Tibial artery (tissue), 4 donors: ENCODE measurements at places on chromosomes 2 and 18.

GRCh38 chr2:149167001-149167780, 128.7 kb downstream of the LYPD6B start:
- H3K4me3 ChIP-seq = no peak overlapping the region
- H3K27me3 ChIP-seq = no peaks in the 10 kb centered on the region

GRCh38 chr2:21103274-21103891, 20.4 kb upstream of the TDRD15 start:
- no peaks in the 10 kb centered on the region for H3K4me1 ChIP-seq
- H3K4me3 ChIP-seq = no peak overlapping the region
- no peaks in the 10 kb centered on the region for H3K36me3 ChIP-seq
- no peaks in the 10 kb centered on the region for H3K27me3 ChIP-seq
- DNase-seq = no peak
- H3K27ac ChIP-seq = no peak overlapping the region

DNA sequence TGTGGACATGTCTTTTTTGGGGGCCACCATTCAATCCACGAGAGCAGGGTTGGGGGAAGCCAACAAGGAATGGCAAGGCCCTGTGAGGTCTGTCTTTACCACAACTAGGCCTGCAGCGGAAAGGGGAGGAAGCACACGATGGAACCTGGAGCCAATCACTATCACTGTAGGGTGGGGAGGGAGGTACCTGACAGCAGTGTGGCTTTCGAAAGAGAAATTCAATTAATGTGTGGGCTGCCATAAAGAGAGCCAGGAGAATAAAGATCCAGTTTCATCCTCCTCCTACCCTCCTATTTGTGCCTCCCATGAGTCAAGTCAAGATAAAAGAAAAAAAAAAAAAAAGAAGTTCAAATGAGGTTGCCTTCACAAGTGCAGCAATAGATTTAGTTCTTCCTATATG, 18.9 kb upstream of the RBMS1 start:
- no peak for DNase-seq
- H3K27ac ChIP-seq = no peak overlapping the region
- no peaks in the 10 kb centered on the region for H3K27me3 ChIP-seq
- no peaks in the 10 kb centered on the region for H3K36me3 ChIP-seq
- H3K4me1 ChIP-seq = peaks cover 7% of the 10 kb centered on the region

DNA sequence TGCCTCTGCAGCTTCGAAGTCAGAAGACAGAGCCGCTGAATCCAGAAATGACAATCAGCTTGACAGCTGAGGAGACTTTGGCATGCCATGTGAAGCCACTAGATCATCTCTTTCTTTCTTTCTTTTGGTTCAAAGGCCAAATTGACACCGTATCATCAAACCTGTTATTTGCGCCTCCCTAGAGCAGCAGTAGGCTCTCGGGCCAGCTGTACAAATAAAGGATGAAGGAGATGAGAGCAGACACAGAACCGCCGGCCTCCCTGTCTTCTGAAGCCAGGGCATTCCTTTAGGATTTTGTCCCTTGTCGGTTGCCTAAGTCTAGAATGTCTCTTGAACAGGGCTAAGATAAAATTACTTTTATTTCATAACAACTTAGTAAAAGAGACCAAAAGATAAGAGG, 36.8 kb downstream of the COL4A4 start:
- H3K27me3 ChIP-seq = no peaks in the 10 kb centered on the region
- H3K27ac ChIP-seq = no peak overlapping the region
- H3K36me3 ChIP-seq = no peaks in the 10 kb centered on the region
- no peak overlapping the region for H3K4me3 ChIP-seq

DNA sequence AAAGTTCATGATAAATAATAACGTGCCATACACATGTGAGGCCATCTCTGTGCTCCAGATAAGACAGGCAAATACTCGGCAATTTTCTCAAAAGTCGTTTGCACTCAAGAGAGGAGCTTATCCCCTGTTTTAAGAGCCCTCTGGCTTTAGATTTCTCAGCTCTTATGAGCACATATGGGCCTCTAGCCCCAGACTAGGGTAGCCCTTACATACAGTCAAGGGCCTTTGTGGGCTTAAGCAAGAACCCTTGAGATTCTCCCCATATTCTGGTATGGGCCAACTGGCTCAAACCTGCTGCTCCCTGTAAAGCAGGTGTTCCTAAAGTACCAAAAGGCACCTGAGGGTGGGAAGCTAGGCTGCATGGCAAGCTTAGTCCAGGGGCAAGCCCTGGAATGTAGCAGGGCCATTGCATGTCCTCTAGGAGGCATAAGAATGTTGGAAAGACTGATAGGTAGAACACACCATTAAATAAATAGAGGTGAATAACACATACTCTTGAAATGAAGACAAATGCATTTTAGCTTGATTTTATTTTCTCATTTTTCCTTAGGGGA, 66.1 kb downstream of the FASTKD2 start:
- H3K4me3 ChIP-seq = no peak overlapping the region
- H3K36me3 ChIP-seq = no peaks in the 10 kb centered on the region
- H3K27ac ChIP-seq = no peak overlapping the region
- no peaks in the 10 kb centered on the region for H3K4me1 ChIP-seq

DNA sequence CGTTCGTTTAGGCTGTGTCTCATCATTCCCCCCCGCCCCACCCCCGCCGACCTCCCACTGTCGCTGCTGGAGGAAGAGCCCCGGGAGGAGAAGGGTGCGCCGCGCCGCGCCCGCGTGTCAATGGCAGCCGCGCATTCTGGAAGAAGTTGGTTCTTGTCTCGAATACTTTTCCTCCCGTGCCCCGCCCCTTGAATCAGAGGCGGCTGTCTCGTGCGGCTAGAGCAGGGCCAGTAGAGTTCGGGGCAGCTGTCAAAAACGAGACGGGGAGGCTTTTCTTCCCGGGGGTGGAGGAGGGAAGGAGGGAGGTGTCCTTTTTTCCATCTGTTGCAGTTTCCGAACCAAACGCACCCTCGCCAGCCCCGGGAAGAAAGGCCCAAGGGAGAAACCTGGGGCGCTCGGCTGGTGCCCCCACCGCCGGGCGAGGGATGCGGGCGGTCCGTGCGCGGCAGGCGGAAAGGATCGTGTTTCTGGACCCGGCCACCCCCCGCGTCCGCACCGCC, 410 bp upstream of the TGIF1 start:
- peak overlapping the region; percentile 89 for H3K4me3 ChIP-seq
- no peaks in the 10 kb centered on the region for H3K27me3 ChIP-seq
- no peak for DNase-seq

DNA sequence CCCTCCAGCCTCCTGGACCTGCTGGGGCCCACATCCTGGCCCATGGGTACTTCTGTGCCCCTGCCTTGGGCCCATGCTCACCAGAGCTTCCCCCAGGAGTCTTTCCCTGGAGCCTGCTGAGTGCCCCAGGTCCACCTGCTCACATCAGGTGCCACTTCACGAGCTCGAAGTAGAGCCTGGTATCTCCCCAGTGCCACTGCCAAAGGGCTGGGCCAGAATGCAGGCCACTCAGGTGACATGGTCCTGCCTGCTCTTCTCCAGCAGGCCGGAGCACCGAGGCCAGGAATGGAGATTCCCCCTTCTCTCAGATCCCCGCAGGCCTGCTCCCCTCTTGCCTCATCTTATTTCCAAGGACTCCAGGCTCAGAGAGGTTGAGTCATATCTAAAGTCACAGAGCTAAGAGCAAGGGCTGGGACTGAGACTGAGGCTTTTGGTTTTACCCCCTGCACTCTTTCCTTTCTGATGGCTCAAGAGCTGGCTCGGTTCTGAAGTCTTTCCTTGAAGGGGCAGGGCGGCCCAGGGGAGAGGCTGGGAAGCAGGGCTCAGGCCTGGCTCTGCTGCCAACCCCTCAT, 79.2 kb downstream of the HS1BP3 start:
- H3K4me3 ChIP-seq = no peak overlapping the region
- H3K27ac ChIP-seq = no peak overlapping the region
- no peaks in the 10 kb centered on the region for H3K27me3 ChIP-seq
- peaks cover 21% of the 10 kb centered on the region for H3K4me1 ChIP-seq

GRCh38 chr2:113148606-113149552, 21.5 kb downstream of the IL1RN start:
- no peak for DNase-seq
- no peaks in the 10 kb centered on the region for H3K36me3 ChIP-seq
- H3K4me1 ChIP-seq = no peaks in the 10 kb centered on the region
- H3K4me3 ChIP-seq = no peak overlapping the region
- H3K27ac ChIP-seq = no peak overlapping the region
- H3K27me3 ChIP-seq = no peaks in the 10 kb centered on the region

GRCh38 chr2:239113171-239113570, 265.3 kb downstream of the TWIST2 start:
- H3K27ac ChIP-seq = no peak overlapping the region
- no peak overlapping the region for H3K4me3 ChIP-seq
- no peaks in the 10 kb centered on the region for H3K36me3 ChIP-seq
- no peak for DNase-seq
- H3K4me1 ChIP-seq = no peaks in the 10 kb centered on the region
- no peaks in the 10 kb centered on the region for H3K27me3 ChIP-seq

DNA sequence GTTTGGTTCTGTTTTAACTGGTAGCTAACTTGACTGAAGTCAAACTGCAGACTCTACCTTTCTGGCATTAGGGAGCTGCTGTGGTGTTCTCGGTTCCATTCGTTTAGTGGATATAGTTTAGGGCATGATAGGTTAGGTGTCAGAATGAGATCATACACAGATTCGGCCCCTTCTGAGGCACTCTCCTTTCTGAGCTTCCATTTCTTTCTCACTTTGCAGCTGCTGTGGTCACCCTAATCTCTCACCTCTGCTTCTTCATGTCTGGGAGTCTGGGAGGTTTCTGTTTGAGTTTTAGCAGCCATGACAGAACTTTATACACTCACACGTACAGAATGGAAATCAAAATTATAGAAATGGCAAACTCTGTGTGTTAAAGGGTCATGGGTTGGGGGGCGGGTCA, 122.8 kb downstream of the ATP9B start:
- no peaks in the 10 kb centered on the region for H3K27me3 ChIP-seq
- H3K27ac ChIP-seq = no peak overlapping the region
- no peaks in the 10 kb centered on the region for H3K4me1 ChIP-seq
- peaks cover 30% of the 10 kb centered on the region for H3K36me3 ChIP-seq

DNA sequence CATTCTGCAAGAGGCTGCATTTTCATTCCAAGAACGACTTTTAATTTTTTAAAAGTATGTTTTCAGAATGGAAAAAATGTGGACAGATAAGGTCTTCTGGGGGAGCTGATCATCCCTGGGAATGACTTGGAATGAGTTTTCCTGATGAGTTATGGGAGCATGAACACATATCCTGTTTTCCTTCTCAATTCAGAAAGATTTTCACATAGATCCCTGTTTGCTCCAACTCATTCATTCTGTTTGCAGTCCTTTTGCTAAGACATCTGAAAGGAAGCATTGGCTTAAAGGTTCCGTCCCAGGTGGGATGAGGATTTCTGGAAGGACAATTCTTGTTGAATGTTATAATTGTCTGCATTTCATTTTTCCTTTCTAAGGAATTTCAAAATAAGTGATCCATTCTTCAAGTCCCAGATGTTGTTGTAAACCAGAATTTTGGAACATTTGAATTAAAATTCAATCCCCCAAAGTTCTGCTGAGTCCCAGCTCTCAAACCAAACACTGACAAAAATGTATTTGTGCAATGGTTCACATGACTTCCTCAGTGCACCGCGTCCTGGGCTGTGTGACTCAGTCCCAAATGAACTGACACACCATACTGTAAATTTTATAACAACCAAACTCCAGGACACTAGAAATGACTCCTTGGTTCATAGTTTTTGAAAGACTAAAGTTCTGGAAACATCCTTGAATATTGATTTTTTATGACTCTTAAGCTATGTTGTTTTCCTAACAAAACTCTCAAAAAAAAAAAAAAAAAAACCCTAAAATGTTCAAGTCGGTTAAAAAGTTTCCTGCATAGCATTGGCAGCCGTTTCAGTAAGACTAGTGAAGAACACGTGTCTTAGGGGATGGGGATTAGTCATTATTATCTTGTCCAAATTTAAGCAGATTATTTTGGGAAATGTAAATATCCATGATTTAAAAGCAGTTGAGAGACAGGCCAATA, 281.8 kb upstream of the TCF4 start:
- no peaks in the 10 kb centered on the region for H3K4me1 ChIP-seq
- H3K4me3 ChIP-seq = no peak overlapping the region
- no peaks in the 10 kb centered on the region for H3K36me3 ChIP-seq
- H3K27me3 ChIP-seq = no peaks in the 10 kb centered on the region

GRCh38 chr2:127705391-127706065, 4.2 kb downstream of the SFT2D3 start:
- H3K4me3 ChIP-seq = no peak overlapping the region
- no peaks in the 10 kb centered on the region for H3K4me1 ChIP-seq
- DNase-seq = no peak

GRCh38 chr2:164706522-164706921, 85.2 kb upstream of the GRB14 start:
- no peak for DNase-seq
- no peak overlapping the region for H3K27ac ChIP-seq
- no peaks in the 10 kb centered on the region for H3K36me3 ChIP-seq
- H3K4me1 ChIP-seq = no peaks in the 10 kb centered on the region
- H3K27me3 ChIP-seq = no peaks in the 10 kb centered on the region

DNA sequence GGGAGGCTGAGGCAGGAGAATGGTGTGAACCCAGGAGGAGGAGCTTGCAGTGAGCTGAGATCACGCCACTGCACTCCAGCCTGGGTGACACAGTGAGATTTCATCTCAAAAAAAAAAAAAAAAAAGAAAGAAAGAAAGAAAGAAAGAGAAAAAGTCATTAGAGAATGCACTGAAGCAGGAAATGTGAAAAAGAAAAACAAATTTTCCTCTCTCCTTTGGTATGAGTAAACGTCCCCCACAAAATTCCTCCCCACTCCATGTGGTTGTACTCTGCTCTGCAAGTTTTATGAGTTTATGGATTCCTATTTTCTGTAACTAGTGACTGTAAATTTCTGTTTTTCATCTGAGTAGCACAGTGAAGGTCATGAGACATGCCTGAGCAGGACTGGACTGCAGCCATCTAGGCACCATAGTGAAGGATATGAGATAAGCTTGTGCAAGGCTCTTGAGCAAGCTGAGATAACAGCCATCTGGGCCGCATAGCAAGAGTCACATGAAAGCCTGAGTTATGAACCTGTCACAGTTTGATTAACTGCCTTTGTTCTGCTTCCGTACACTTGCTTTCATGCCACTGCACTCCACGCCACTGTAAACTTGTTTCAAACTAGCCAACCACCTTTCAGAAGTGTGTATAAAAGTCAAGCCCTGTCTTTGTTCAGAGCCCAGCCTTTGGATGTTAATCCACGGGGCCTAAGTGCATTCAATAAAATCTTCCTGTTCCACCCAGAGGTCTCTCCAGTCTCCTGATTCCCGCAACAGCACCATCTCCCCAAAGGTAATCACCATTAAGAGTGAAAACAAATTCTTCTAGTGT, 50.2 kb downstream of the SKA1 start:
- DNase-seq = no peak
- no peak overlapping the region for H3K27ac ChIP-seq
- peaks cover 6% of the 10 kb centered on the region for H3K27me3 ChIP-seq
- H3K4me1 ChIP-seq = no peaks in the 10 kb centered on the region
